ENCODE measurements at places on chromosomes 13 and 19. TPM values are rescaled to one million over a fixed set of nuclear protein-coding genes. Genes with fewer than 3 reads are reported as not detected.

GRCh38 chr13:74090869-74091605 is 43.2 kb downstream of the KLF12 start:
- H3K4me1 ChIP-seq, result peaks cover 27% of the 10 kb centered on the region
- H3K27me3 ChIP-seq, result no peaks in the 10 kb centered on the region
- H3K36me3 ChIP-seq, result no peaks in the 10 kb centered on the region
- H3K27ac ChIP-seq, result no peak overlapping the region
- DNase-seq, result no peak
- H3K4me3 ChIP-seq, result no peak overlapping the region

DNA sequence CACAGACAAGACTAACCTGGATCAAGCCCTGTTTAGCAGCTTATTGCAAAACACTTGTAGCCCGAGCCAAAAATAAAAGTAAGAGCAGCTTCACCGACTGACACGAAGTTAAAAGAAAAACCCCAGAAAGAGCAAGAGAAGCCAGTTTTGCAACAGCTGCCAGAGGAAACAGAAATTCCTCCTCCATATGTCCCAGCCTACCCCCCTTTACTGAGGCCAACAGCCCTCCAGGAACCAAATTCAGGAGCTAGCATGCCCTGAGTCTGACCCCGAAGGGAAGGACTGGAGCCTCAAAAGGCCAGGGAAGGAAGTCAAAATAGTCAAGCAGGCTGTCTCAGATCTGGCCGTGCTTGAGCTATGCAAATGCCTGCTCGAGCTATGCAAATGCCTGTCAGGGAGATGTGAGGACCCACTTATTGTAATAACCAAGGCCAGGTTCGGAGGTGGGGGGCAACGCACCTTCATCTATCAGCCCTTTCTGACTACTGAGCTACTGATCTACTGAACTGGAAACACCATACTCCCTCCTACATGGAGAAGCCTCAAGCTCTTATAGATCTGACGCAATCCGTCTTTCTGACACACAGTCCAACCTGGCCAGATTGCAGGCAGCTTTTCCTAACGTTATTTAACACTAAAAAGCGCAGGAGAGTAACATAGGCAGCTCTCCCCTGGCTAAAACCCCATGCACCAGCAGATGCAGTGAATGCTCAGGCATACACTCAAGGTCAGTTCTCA is 6.7 kb downstream of the SIGLEC11 start:
- no peaks in the 10 kb centered on the region for H3K4me1 ChIP-seq
- DNase-seq, result peak; percentile 27
- H3K36me3 ChIP-seq, result no peaks in the 10 kb centered on the region
- no peak overlapping the region for H3K4me3 ChIP-seq
- H3K27me3 ChIP-seq, result peaks cover 10% of the 10 kb centered on the region

- DNase-seq, result peak; percentile 37
- no peak overlapping the region for H3K4me3 ChIP-seq
- H3K27ac ChIP-seq, result no peak overlapping the region
These were observed 23.2 kb upstream of the CRTC1 start for GRCh38 chr19:18660051-18660910.

DNA sequence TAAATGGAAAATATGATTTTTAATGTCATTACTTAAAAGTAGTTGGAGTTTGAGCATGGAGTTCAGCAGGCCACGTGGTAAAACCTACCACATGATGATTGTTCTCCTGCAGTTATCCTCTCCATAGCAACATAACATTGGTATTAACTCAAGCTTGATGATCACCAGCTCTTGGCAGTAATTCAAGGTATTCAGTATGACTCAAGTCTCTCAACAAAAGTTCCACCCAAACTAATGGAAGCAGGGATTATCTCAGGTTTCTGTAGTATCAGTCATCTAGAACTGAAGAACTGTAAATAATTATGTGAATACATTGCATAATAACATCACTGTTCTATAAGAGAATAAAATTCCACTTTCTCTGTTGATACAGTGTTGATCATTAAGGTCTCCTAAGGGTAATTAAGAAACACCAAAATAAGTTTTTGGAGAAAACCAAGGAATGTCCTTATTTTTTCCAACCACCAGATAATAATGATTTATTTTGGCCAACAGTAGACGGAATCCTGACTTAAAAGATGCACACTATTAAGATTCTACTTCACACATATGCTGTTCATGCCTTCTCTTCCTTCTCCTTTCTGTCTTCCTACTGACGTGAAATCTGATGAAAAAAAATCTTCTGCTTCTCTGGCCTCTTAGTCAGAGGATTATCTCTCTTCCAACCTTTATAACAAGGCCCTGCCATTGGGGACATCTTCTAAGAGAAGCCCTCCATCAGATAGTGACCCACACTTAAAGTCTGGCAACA is 1092.3 kb downstream of the EFNB2 start:
- no peaks in the 10 kb centered on the region for H3K36me3 ChIP-seq
- DNase-seq, result peak; percentile 40
- H3K27ac ChIP-seq, result no peak overlapping the region

GRCh38 chr13:31111136-31111535 is 50.6 kb downstream of the HSPH1 start:
- no peak overlapping the region for H3K27ac ChIP-seq
- peaks cover 33% of the 10 kb centered on the region for H3K27me3 ChIP-seq
- no peaks in the 10 kb centered on the region for H3K36me3 ChIP-seq
- peak; percentile 21 for DNase-seq
- H3K4me1 ChIP-seq, result no peaks in the 10 kb centered on the region

- H3K4me3 ChIP-seq, result no peak overlapping the region
- H3K27ac ChIP-seq, result no peak overlapping the region
- no peaks in the 10 kb centered on the region for H3K36me3 ChIP-seq
These were observed 4.3 kb downstream of the CCER2 start for GRCh38 chr19:38907670-38908069.

Gene COL5A3
- 22.8 TPM for total RNA-seq

Gene ZNF433
- total RNA-seq, result 1.5 TPM

Gene DCAF15
- 11.5 TPM for total RNA-seq

Gene LYPD3
- total RNA-seq, result not detected

Gene PEX11G
- total RNA-seq, result 5.2 TPM

Gene ELSPBP1
- not detected for total RNA-seq
